ENCODE measurements at places on chromosomes 1 and 21.

GRCh38 chr1:173532237-173532636 lies 55.1 kb downstream of the PRDX6 start:
- DNase-seq = no peak

GRCh38 chr1:87927391-87928280 lies 599.0 kb downstream of the LMO4 start:
- no peak for DNase-seq

GRCh38 chr1:69504730-69505252 lies 62.9 kb upstream of the LRRC7 start:
- DNase-seq = no peak

DNA sequence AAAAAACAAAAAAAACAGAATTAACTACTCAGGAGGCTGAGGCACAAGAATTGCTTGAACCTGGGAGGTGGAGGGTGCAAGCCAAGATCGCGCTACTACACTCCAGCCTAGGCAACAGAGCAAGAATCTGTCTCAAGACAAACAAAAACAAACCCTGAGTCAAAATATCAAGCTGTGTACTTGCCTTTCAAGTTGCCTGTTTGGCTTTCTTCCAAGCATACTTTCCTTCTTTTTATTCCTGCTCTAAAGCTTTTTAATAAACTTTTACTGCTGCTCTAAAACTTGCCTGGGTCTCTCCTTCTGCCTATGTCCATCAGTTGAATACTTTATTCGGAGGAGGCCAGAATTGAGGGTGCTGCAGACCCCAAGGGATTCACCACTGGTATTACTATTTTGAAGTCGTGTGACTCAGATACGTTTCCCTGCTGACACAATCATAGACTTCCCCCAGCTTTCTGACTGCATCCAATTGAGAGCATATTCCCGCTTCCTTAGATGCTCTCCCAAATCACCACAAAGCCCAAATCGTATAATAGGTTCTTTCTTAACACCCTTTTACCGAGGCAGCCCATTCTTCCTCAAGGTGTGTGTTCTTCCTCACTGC lies 3.5 kb upstream of the ACBD6 start:
- DNase-seq = no peak

DNA sequence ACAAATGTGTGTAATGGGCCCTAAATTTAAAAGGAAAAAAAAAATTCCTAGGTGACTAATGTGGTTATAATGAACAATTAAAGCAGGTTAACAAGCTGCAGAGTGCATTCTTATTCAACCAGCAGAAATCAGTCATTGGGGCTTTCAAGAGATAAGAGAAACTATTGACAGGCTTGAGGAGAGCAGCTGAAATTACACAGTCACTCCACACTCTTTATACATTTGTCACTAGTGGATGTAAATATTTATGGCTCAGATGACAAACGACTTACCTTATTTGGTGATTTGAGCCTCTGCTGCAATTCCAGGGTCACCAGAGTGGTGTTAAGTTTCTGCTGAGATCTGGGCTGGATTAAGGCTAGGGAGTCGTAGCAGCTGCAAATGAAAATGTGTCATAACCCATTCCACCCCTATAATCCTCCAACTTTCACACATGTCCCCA lies 896.3 kb downstream of the TTLL7 start:
- no peak for DNase-seq

GRCh38 chr1:178143730-178144690 lies 50.1 kb downstream of the RASAL2 start:
- no peak for DNase-seq

All from activated T-cell treated with anti-CD3 and anti-CD28 coated beads for 24 hours (primary cell).